ENCODE measurements at places on chromosomes 3 and 15. TPM values are rescaled to one million over a fixed set of nuclear protein-coding genes. Genes with fewer than 3 reads are reported as not detected.

The RAB27A gene
- polyA plus RNA-seq: 17.6 TPM

The ENTPD3 gene
- not detected for polyA plus RNA-seq

The KCNH8 gene
- not detected for polyA plus RNA-seq

The SCAANT1 gene
- not detected for polyA plus RNA-seq

The IQCF5 gene
- not detected for polyA plus RNA-seq

The ADAMTS7 gene
- polyA plus RNA-seq: not detected

The CD200R1 gene
- 18.8 TPM for polyA plus RNA-seq

The EXD1 gene
- polyA plus RNA-seq: not detected

The SLC22A14 gene
- polyA plus RNA-seq: not detected

The FAM107A gene
- polyA plus RNA-seq: not detected

The COL6A5 gene
- not detected for polyA plus RNA-seq

The IGSF10 gene
- polyA plus RNA-seq: not detected

DNA sequence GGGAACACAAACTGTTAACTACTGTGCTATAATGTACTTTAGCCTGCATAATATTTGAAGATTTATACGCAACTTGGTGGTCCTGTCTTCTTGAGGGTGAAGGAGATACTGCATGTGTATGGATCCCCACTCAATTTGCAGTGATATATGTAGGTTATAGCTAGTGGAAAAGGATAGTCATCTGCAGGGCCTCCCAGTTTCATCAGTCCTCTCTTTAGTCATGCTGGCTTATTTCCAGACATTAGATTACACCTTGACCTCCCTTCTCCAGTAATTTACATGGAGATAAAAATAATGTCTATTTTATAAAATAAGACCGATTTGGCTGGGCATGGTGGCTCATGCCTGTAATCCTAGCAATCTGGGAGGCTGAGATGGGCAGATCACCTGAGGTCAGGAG, 3.7 kb downstream of the NR1D2 start:
- DNase-seq: no peak

DNA sequence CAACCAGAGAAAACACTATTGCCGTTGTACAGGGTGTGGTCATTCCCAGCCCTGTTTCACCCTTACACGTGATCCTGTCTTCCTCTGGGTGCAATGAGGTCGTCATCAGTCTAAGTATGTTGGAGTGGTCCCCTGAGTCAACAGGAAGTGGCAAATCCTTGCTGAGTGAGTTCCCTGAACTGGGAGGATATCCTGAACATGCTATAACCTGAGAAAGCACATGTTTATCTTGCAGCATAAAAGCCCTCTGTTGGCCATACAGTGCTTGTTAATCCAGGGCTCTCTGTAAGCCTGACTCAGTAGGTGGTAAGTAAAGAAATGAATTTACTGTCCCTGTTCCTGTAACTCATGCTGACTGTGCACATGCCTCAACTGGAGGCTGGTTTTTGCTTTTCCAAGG, 477.8 kb upstream of the RGMA start:
- no peak for DNase-seq

- DNase-seq: no peak
Observed at GRCh38 chr3:109396806-109397205, 59.5 kb upstream of the DPPA4 start.

DNA sequence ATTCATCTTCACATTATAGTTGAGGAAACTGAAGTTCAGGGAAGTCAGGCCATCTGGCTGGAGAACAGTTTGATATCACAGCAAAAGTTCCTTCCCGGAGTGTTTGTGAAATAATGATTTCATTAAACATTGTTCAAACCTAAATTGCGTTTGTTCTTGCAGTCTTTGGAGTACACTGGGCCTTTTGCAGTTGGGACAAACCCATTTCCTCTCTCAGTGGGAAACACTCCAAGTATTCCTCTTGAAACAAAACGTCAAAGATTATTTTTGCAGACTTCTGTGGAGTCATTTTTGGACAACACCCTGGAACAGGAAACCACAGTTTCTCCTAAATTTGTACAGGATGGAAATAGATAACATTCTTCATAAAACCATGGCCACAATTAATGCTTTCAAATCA, 287.5 kb downstream of the PTPRG start:
- DNase-seq: no peak

- no peak for DNase-seq
Observed at GRCh38 chr3:159950156-159950898, 38.3 kb upstream of the IL12A start.

- no peak for DNase-seq
Observed at GRCh38 chr3:15094187-15094875, 4.6 kb downstream of the RBSN start.

GRCh38 chr3:16482194-16482769, 31.2 kb downstream of the RFTN1 start:
- no peak for DNase-seq

DNA sequence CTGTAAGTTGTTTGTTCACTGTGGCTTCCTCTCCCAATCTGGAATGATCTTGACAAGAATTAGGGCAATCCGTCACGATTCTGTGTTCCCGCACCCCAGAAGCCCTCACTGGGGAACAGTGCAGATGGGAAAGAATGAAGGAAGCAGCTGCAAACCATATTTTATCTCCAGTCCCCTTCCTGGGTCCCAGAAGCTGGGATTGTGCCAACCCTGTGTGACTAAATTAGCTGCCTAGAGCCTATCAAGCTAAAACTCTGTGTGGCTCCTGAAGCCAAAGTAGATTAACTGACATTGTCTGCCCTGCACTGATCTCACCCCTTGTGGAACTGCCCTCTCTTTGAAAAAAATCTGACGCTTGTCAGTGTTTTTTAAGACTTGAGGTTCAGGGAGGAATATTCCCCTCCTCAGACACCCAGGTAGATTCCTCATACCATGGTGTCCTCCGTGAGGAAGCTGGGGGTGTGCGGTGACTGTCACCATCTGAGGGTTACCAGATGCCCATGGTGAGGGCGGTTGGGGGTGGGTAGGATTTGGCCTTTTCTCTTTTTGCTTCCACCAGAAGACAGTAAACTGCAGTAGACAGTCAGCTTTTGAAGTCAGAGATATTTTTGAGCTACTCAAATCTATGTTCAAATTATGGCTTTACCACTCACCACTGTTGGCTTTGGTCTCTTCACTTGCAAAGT, 358.3 kb upstream of the TPM1 start:
- no peak for DNase-seq

DNA sequence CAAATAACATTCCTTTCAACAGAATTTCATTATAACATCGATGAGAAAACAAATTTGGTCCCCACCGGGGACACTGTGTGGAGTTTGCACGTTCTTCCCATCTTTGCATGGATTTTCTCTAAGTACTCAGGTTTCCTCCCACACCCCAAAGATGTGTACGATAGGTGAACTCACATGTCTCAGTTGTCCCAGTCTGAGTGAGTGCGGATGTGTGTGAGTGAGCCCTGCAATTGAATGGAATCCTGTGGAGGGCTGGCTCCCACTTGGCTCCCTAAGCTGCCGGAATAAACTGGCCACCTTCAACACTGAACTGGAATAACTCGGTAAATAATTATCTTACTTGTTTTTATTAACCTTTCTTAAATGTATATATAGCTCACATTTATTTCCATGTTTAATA, 77.0 kb downstream of the TRANK1 start:
- DNase-seq: no peak

- DNase-seq: no peak
Observed at GRCh38 chr3:11547498-11547897, 96.2 kb downstream of the VGLL4 start.

DNA sequence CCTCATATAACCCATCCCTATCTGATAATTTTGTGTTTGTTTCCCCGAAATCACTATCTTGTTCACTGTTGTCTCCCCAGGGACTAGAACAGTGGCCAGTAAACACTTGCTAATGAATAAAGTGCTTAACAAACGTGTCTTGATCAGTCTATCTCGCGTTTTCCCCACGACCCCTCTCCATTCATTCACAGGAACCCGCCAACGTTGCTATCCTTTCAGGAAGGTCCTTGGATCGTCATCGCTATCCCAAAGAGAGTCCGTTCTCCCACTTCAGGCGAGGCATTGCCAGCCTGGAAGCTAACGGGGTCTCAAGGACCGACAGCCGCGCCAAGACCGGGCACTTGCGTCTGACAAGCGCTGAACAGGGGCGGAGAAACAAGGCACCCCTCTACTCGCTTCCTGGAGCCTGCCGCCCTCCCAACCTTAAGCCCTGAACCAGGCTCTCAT, 344 bp downstream of the LINS1 start:
- DNase-seq: no peak

DNA sequence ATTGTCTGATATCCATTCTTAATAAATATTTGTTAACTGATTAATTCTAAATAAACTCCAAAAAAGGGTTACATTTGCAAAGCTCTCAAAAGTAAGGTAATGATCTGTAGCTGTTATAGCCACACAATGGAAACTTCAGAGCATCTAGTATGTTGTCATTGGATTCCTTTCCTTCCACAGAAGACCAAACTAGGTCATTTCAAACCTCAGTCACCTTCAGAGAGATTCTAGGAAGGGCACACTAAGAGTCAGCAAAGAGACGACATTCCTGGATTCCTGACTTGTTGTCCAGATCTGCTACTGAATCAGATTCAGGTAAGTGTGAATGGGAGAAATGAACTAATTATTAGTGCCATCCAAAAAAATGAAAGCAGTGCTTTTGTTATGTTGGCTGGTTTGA, 3.0 kb upstream of the COL8A1 start:
- no peak for DNase-seq

DNA sequence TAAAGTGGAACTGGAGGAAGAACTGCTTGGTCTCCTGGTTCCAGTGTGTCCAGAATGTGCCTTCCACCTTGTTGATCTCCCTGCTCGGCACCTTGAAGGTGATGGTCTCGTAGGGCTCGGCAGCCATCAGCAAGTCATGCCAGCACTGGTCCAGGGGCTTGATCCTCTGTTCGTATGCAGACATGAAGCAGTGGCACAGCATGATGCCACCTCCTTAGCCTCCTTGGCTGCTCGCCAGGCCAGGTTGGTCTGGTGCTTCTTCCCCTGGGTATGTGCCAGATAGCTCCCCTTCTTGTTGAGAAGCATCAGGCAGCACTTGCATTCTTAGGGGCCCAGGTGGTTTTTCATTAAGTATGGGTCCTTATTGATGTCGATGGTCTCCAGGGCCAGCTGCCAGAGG, 17.8 kb upstream of the TXNRD3 start:
- no peak for DNase-seq

- DNase-seq: no peak
Observed at GRCh38 chr3:134666466-134666865, 15.6 kb upstream of the KY start.

DNA sequence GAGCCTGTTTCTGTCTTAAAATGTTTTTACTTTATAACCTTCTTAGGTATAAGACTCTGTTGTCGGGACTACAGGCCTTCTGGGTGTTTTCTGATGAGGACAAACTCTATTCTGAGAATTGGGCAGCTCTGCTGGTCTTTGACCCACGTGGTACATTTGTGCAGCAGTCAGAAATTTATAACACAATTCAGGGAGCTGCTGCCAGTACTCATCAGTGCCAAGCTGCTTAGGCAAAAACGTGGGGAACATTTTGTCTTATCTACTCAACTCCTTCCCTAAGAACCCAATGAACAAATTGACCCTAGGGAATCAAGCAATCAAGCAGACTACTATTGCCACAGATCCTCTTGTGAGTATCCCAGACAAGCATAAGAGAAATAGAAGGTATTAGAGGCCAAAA, 180.7 kb upstream of the PDZRN3 start:
- DNase-seq: no peak

- DNase-seq: peak; percentile 31
Observed at GRCh38 chr15:43903864-43904290, 77.1 kb downstream of the WDR76 start.
